NCI-H69 (cell line): ENCODE measurements at places on chromosomes 12 and 14.

DNA sequence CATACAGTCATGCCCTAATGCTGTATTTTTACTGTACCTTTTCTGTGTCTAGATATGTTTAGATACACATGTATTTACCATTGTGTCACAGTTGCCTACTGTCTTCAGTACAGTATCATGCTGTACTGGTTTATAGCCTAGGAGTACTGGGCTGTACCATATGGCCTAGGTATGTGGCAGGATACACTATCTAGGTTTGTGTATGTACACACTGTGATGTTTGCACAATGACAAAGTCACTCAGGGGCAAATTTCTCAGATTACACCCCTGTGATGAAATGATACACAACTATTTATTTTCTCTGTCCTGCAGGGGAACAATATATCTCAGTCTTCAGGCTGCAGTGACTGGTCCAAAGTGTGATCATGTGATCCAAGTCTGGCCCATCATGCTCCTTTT lies 1076.1 kb downstream of the VRK1 start:
- DNase-seq = peak; percentile 39

DNA sequence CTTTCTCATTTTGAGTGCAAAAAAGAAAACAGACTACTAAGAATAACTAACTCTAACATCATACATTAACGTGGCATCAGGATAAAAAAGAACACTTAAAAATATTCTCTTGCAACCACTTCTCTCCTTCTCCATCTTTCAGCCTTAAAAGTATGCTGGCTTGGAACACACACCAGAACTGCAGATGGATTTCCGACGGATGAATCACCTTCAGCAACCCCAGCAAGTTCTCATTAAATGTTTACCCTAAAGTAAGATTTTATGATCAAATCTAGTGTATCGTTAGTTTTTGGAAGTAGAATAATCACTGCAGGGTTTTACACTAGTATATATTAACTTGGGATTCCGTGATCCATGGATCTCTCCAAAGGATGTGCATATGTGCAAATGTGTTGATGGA lies 1.2 kb downstream of the NEK9 start:
- DNase-seq = no peak

DNA sequence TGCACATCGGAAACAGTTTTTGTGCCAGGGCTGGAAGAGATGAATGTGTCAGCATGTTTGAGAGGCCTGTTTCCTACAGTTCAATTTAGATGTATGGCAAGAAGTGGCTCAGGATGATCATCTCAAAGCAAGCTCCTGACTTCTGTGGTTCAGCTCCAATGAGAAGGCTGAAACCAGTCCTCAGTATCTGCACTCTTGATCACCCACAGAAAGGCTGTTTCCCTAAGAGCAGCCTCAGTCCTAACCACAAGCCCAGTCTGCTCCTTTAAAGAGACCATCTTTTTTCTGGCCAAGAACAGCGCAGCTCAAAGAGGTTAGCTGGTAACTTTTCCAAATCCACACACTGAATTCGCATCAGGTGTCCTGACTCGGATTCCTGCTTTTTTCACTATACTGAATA lies 19.2 kb downstream of the CSRP2 start:
- no peak for DNase-seq

GRCh38 chr12:3431686-3432085 lies 59.3 kb upstream of the PRMT8 start:
- no peak for DNase-seq

- no peak for DNase-seq
These were observed 465 bp upstream of the FGD4 start for GRCh38 chr12:32398816-32399369.

GRCh38 chr12:119363037-119363436 lies 28.5 kb downstream of the CCDC60 start:
- DNase-seq = peak; percentile 27

- peak; percentile 64 for DNase-seq
These were observed 77.1 kb downstream of the FGD4 start for GRCh38 chr12:32476446-32476845.

GRCh38 chr12:96108321-96108720 lies 72.9 kb upstream of the LTA4H start:
- DNase-seq = peak; percentile 15

GRCh38 chr14:44149597-44149996 lies 357.5 kb downstream of the FSCB start:
- DNase-seq = peak; percentile 85

DNA sequence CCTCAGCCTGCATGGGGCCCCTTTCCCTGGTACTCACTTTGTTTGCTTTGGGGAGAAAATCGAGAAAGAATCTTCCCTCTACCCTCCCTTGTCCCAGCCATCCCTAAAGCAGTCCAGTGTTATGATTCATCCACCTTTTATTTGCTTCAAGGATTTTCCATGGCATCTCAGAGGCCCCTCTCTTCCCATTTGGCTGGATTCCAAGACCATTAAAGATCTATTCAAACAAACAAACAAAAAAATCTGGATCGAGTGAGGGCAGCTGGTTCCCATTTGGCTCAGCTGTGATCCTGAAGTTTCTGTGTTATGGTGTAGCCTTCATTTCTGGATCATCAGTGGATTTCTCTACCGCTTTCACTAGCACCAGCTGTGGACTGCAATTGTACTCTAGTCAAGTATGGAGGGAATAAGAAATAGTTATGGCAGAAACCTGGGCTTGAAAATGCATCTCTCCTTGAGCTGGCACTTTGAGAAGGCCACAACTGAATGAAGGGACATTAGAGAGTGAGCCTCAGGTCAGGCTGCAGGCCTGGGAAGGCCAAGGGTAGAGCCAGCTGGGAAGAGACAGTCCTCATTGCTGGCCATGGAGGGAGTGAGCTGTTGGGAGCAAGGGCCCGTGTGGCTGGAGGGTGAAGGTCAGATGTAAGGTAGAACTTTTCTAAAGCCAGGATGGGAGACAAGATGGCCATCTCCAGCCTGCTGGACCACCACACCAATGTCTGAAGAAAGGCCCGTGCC lies 13.7 kb downstream of the KRT71 start:
- peak; percentile 76 for DNase-seq

GRCh38 chr12:64122154-64122553 lies 99.9 kb downstream of the KICS2 start:
- peak; percentile 51 for DNase-seq

DNA sequence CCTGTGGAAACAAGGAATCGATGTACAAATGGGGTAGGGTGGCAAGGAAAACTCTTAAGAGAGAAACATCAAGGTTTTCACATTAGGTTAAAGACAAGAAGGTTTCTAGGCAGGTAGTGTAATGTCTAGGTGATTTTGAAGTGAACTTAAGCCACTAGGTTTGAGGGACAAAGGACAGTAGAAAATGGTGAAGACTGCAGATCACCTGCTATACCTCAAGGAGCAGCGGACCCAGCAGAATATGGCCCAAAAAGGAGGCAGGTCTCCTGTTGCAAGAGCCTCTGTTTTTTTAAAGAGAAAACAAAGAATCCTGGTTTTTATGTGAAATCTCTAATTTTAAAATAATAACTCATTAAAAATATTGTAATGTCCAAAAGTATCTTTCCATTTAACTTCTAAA lies 178.1 kb downstream of the ACSS3 start:
- peak; percentile 34 for DNase-seq

DNA sequence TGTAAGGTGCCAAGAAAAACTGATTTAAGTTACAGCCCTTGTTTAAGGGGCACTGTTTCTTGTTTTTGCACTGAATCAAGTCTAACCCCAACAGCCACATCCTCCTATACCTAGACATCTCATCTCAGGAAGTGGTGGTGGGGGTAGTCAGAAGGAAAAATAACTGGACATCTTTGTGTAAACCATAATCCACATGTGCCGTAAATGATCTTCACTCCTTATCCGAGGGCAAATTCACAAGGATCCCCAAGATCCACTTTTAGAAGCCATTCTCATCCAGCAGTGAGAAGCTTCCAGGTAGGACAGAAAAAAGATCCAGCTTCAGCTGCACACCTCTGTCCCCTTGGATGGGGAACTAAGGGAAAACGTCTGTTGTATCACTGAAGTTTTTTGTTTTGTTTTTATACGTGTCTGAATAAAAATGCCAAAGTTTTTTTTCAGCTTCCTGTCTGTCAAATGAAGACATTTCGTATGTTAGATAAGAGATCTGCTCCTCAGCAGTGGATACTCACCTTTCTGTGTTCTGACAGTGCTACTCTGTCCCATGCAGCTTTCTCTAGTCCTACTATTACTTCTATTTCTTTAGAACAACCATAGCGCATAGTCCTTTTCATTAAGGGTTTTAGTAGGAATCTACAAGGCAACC lies 1.2 kb upstream of the PA2G4 start:
- no peak for DNase-seq

DNA sequence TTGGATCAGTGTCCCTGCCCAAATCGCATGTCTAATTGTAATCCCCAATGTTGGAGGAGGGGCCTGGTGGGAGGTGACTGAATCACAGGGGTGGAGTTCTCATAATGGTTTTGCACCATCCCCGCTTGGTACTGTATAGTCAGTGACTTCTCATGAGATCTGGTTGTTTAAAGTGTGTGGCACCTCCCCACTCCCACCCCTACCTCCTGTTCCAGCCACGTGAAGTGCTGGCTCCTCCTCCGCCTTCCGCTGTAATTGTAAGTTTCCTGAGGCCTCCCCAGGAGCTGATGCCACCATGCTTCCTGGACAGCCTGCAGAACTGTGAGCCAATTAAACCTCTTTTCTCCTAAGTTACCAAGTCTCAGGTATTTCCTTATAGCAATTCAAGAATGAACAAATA lies 67.2 kb downstream of the FERMT2 start:
- DNase-seq = peak; percentile 14

DNA sequence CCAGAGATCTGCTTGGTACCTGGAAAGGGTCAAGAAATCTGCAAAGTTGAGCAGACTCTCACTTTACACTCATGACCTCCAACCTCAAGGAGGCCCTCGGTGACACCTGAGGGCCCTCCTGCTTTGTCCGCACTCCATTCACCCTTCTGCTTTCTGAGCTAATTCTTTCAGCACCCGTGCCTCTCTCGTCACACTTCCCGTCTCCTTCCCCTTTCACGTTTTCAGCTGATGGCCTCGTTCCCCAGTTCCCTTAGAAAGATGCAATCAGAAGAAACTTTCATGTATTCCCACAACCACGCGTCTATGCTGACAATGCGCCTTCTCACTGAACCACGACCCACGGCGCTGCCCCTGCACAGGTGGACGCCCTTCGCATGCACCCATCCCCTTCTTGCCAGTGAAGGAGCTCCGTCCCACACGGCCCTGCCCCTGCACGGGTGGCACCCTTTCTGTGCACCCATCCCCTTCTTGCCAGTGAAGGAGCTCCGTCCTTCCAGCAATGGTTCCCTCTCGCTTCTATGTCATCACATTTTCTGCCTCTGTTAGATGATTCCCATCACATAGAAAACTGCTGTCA lies 340.1 kb upstream of the FKBP4 start:
- no peak for DNase-seq

GRCh38 chr12:1108276-1108675 lies 117.3 kb downstream of the ERC1 start:
- no peak for DNase-seq

DNA sequence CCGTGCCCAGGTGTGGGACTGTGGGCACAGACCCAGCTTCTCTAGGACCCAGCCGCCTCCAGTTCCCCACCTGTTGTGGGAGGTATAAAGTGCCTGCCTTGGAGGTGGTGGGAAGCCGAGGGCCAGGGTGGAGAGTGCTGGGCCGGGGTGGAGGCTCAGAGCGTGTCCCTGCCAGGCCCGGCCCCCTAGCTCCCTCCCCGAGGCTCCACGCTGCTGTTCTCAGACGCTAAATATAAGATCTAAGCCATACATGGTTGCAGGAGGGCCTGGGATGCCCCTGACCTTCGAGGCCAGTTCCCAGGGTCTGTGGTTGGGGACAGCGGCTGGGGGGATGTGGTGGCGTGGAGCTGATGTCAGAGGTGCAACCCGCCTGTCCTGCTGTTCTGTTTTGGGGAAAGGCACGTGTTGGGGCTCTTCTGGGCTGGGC lies 10.8 kb downstream of the INF2 start:
- DNase-seq = no peak
